ENCODE measurements at places on chromosomes 6 and 20. TPM values are rescaled to one million over a fixed set of nuclear protein-coding genes. Genes with fewer than 3 reads are reported as not detected.

Gene APOM
- 10.1 TPM for total RNA-seq

Gene C20orf204
- total RNA-seq = 0.67 TPM

DNA sequence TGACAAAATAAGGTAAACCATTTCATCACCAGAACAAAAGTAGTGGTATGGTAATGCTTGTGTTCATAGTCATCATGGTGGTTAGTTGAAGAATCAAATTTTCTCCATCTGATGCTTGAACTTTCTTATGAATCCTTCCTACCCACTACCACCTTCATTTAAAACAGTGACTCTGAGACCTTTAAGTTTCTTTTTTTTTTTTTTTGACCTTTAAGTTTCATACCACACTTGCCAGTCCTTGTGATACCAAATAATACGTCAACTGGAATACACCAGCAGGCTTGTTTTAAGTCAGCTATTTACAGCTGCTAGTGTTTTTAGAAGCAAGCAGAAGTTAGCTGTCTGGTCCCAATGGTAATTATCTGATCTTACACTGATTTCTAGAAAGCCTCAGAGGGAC, 413.4 kb upstream of the SOX4 start:
- H3K4me3 ChIP-seq = no peak overlapping the region
- no peaks in the 10 kb centered on the region for H3K36me3 ChIP-seq
- no peak for DNase-seq

DNA sequence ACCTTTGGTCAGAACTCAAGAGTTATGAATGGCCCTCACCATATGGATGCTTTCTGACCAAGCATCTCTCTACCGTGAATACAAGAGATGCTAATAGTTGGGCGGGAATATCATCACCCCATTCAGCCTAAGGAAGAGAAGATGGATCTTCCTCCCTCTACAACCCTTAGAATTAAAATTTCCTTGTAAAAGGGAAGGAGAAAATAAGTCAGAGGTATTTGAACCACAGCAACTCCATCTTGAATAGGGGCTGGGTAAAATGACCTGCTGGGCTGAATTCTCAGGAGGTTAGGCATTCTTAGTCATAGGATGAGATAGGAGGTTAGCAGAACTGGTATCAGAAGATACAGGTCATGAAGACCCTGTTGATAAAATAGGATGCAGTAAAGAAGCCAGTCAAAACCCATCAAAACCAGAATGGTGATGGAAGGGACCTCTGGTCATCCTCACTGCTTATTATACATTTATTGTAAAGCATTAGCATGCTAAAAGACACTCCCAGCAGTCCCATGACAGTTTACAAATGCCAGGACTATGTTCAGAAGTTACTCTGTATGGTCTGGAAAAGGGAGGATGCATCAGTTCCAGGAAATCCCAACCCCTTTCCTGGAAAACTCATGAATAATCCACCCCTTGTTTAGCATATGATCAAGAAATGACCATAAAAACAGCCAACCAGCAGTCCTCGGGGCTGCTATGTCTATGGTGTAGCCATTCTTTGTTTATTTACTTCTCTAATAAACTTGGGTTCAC, 101.2 kb downstream of the DTNBP1 start:
- H3K4me1 ChIP-seq = peaks cover 3% of the 10 kb centered on the region
- H3K36me3 ChIP-seq = peaks cover 8% of the 10 kb centered on the region
- DNase-seq = no peak

DNA sequence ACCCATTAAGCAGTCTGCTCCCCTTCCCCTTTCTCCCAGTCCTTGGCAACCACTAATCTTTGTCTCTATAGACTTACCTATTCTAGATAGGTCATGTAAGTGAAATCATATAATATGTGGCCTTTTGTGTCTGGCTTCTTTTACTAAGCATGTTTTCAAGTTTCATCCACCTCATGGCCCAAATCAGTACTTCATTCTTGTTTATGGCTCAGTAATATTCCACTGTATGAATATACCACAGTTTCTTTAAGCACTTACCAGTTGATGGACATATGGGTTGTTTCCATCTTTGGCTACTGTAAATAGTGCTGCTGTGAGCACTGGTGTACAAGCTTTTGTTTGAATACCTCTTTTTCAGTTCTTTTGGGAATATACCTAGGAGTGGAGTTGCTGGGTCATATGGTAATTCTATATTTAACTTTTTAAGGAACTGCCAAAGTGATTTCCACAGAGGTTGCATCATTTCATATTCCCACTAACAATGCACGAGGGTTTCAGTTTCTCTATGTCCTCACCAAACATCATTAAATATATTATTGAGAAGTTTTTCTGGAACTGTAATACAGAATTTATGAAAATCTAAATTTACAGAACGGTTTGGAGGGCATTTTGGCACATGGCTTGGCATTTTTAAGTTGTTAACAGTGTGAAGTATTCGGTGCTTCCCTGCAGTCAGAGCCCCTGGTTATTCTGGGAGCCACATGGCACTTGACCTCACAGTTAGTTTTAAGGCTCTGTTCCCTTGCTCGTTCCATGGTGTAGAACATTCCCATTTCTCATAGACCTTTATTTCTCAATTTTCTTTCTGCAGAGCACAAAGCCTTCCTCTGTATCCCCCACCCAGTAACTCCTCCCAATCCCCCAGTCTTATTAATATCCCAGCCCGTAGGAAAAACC, 27.0 kb upstream of the DTNBP1 start:
- H3K27ac ChIP-seq = no peak overlapping the region
- H3K4me3 ChIP-seq = no peak overlapping the region
- H3K4me1 ChIP-seq = no peaks in the 10 kb centered on the region
- no peaks in the 10 kb centered on the region for H3K27me3 ChIP-seq
- H3K36me3 ChIP-seq = no peaks in the 10 kb centered on the region

Measured in K562 (cell line).